Dermis microvascular lymphatic vessel endothelial cell (primary cell): ENCODE measurements at places on chromosomes 3 and 15.

GRCh38 chr3:169348929-169349621, 314.4 kb downstream of the MECOM start:
- no peak for DNase-seq

DNA sequence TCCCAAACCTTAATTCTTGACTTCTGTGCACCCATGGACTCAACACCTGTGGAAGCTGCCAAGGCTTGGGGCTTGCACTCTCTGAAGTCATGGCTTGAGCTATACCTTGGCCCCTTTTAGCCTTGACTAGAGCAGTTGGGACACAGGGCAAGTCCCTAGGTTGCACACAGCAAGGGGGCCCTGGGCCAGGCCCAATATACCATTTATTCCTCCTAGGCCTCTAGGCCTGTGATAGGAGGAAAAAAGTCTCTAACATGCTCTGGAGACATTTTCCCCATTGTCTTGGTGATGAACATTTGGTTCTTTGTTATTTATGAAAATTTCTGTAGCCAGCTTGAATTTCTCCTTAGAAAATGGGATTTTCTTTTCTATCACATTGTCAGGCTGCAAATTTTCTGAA, 186.1 kb downstream of the SEMA6D start:
- no peak for DNase-seq

GRCh38 chr3:38890426-38890825, 74.4 kb upstream of the SCN10A start:
- DNase-seq, result no peak

GRCh38 chr15:30859091-30859874, 44.4 kb upstream of the FAN1 start:
- DNase-seq, result peak; percentile 6

DNA sequence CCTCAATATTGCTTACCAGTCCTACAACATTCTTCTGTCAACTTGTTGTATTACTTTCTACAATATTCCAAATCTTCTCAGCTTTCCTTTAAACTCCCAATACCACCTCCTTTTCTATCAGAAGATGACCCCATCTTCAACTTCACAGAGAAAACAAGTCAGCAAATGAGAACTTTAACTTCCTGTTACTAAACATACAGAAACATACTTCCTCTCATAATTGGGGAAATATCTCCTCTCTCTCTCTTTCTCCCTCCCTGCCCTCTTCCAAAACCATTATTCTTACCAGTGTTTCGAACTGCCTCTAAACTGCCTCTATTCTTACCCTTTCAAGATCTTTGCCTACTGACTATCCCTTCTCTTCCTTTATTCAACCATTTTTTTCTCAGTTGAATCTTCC, 1.8 kb upstream of the SNAP23 start:
- DNase-seq, result no peak

DNA sequence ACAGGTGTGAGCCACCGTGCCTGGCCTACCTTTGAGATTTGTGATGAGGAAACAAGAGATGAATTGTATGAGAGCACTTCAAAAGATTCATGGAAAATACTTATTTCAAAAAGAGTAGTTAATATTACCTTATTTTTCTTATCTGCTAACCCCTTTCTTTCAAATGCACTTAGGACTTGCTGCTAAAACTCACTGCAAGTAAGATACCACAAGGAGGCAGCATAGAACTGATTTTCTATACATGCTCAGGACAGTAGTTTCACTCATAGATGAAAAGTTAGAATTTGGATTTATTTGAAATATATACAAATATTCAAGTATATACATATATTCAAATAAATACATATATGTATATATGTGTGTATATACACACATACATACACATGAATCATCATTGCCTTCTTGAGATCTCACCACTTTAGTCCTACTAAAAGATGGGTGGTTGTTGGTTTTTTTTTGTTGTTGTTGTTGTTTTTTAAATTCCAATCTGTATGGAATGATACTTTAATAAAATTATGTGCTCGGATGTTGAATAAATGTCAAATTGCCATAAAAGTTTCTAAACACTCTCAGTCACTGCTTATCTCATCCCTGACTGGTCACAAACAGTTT, 2.4 kb downstream of the CCNDBP1 start:
- DNase-seq, result peak; percentile 74

GRCh38 chr3:141052201-141053069, 1.3 kb downstream of the SPSB4 start:
- no peak for DNase-seq

DNA sequence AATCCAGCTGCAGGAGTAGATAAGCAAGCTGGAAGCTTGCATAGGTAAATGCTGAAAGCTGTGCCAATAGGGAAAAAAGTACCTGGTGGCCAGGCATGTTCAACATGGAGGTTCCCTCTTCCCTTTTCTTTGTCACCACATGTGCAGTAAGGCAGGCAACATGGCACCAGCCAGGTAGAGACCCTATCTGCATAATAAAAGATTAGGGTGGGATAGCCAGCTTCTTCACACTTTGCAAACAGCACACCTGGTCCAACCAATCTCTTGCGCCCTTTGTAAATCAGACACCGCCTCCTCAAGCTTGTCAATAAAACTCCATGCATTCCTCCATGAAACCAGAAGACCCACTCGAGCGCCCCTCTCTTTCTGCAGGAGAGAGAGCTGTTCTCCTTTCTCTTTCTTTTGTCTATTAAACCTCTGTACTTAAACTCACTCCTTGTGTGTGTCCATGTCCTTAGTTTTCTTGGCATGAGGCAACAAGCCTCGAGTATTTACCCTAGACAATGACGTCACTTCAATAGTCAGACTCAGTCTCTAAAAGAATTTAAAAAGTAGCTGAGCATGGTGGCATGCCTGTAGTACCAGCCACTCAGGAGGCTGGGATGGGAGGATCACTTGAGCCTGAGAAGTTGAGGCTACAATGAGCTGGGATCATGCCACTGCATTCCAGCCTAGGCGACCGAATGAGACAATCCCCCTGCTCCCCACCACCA, 256.3 kb downstream of the SCAPER start:
- no peak for DNase-seq

DNA sequence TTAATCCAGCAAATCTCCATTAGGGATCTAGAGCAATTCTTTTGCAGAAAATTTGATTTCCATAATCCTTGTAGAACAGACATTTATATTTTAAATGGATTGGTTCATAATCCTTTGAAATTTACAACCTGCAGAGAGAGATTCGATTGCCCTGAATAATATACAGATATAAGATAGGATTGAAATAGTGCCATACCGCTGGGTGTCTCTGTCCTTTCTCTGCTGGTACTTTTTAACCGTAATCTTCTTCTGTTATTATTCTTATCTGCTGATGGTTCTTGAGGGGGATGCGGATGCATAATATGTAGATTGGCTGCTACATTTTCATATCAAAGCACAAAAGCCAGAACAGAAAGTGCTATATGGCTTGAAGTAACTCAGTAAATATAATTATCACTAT, 182.2 kb downstream of the CFAP20DC start:
- no peak for DNase-seq

DNA sequence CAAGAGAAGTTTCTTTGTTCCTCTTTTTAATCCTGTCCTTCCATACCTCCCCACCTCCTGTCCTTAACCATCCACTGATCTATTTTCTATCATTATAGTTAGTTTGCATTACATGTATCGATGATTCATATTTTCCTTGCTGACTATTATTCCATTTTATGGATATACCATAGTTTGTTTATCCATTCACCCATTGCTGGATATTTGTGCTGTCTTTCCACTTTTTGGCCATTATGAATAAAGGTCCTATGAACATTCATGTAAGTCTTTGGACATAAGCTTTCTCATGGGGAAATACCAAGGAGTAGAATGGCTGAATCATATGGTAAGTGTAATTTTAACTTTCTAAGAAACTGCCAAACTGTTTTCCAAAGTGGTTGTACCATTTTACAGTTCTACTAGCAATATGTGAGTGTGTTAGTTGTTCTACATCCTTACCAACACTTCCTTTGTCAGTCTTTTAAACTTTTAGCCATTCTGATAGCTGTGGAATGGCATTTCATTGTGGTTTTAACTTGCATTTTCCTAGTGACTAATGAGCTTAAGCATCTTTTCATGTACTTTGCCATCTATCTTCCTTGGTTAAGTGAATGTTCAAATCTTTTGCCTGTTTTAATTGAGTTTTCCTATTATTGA, 11.7 kb downstream of the ATP6V1A start:
- no peak for DNase-seq

- DNase-seq, result no peak
Measured at GRCh38 chr3:123623346-123623880, 38.6 kb upstream of the HACD2 start.

- DNase-seq, result no peak
Measured at GRCh38 chr3:170491901-170492300, 73.2 kb downstream of the CLDN11 start.

DNA sequence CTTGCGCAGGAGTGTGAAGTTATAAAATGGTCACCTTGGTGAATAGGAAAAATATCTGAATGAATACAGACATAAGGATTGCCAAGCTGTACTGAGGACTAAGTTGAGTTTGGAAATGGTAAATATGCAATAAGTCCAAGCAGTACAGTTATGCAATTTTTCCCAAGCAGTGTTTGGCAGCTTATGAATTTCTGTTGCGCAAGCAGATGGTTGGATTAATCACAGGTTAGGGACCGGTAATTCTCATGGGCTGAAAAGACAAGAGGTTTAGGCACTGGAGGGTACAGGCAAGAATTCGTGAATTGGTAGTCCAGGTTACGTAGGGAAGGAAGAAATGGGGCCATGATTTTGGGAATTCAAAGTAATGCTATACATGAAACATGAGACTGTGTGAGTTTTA, 210.3 kb downstream of the RAP2B start:
- DNase-seq, result no peak

DNA sequence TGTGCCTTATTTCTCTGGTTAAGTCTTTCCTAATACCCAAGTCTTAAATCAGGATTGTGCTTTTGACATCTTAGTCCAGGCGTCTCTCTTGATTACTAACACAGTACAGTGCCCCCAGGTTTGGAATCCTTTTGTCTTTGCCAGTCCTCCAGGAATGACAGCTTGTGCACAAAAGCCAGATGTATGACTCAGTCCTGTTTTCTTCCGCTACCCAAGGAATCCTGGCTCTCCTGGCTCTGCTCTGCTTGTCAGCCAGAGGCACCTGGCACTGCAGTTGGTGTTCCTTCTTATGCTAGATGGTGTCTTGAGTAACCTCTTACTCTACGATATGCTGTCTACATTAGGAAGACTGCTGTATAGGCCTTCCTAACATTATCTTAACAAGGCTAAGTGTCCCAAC, 728.2 kb upstream of the NECTIN3 start:
- DNase-seq, result no peak

DNA sequence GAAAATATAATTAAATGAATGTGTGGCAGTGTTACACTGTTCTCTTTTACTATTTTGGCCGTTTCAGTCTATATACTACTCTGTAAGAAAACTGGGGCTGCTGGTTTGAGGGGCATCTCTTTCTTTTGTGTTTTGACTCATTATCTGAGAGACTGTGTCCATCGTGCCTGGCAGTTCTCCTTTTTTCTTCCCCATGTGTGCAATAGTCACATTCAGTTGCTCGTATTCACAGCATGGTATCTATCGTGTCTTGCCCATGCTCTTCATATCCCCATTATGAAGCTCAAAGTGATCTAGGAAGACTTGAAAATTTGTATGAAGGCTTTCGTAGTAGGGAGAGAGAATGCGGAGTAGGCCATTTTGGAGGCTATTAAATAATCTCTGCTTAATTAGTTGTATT, 29.8 kb upstream of the FAH start:
- no peak for DNase-seq

- DNase-seq, result no peak
Measured at GRCh38 chr3:83033133-83033532, 1271.7 kb upstream of the GBE1 start.

DNA sequence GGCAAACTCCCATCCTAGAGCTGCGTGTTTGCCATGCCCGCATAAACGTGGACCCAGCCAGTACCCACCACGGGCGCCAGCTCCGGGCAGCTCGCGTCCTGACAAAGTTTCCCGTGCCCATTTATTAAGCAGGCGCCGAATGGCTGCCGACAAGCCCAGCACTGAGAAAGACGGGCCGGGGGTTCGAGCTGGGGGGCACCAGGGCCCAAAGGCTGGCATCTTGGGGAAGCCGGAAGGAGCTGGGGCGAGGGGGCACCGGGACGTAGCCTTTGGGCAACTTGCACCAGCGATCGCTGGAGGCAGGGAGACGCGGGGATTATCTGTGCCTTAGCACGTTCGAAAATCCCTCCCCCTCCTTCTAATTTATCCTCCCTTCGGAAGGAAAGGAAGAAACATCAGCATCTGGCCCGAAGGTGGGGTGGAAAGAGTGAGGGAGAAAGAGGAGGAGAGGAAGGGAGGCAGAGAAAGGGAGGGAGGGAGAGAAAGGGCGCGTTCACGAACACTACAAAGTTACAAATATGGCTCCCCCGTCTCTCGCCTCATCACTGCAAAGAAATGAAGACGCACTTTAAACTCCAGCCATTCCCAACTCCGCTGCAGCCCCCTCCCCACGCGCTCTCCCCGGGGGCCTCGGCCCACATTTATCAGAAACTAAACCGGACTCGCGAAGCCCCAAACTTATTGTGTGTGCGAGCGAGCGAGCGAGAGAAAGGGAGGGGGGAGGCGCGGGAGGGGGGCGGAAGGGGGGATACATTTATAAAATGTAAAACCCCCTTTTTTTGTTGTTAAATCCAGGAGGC, 1.0 kb downstream of the ANP32A start:
- DNase-seq, result peak; percentile 37

DNA sequence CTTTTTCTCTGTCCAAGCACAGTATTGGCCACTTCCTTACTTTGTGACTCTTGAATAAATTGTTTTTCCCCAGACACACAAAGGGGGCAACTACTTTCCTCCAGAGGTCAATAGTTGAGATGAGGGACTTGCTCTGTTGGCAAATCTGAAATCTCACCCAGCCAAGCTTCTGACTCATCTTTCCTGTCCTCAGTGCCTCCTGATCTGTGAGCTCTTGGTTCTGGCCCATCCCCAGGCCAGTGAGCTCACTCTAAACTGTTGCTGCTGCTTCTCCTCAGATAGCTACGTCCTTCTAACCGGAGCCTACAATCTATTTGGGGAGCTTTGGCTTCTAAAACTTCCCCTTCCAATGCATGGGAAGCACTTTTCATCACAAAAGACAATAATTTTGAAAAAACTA, 50.0 kb upstream of the NMD3 start:
- peak; percentile 89 for DNase-seq

DNA sequence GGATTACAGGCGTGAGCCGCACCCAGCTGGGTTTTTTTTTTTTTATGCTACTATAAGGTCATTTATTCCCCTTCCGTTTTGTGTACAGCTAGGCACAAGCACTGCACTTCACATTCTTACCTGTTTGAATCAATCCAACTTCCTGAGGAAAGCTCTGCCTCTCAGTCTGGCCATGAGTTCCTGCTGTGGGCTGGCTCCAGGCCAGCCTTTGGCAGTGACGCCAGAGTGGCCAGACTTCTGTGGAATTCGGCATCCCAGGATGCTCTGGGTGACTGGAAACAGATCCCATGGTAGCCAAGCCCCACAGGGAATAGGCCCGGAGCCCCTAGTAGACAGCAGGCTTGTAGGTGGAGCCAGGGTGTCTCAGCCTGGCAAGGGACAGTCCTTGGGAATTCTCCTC, 21.5 kb upstream of the TIMP4 start:
- peak; percentile 87 for DNase-seq

GRCh38 chr15:57684491-57685151, 21.9 kb upstream of the POLR2M start:
- DNase-seq, result peak; percentile 38

GRCh38 chr15:78977091-78977571, 32.3 kb upstream of the CTSH start:
- no peak for DNase-seq
